ENCODE measurements at places on chromosomes 2 and 18. TPM values are rescaled to one million over a fixed set of nuclear protein-coding genes. Genes with fewer than 3 reads are reported as not detected.

- DNase-seq, result no peak
Measured at GRCh38 chr2:47483191-47483590, 80.2 kb downstream of the MSH2 start.

SLC23A3 gene
- 1.7 TPM for total RNA-seq

GRCh38 chr2:55092439-55092838, 42.2 kb upstream of the RTN4 start:
- DNase-seq, result no peak

IGFBP2 gene
- 183 TPM for total RNA-seq

ACADL gene
- total RNA-seq, result 0.07 TPM

AQP12B gene
- total RNA-seq, result not detected

GRCh38 chr2:240136013-240136670, at the start of gene COPS9:
TSS of gene COPS9 (minus strand) at chr2:240136305. CDS start at chr2:240136284, 21 bp downstream.
- DNase-seq, result peak; percentile 80

GRCh38 chr18:52617931-52618330, 277.9 kb downstream of the DCC start:
- DNase-seq, result peak; percentile 68

RBM44 gene
- total RNA-seq, result 0.51 TPM

CD28 gene
- not detected for total RNA-seq

LOXL3 gene
- total RNA-seq, result 12.4 TPM

DNA sequence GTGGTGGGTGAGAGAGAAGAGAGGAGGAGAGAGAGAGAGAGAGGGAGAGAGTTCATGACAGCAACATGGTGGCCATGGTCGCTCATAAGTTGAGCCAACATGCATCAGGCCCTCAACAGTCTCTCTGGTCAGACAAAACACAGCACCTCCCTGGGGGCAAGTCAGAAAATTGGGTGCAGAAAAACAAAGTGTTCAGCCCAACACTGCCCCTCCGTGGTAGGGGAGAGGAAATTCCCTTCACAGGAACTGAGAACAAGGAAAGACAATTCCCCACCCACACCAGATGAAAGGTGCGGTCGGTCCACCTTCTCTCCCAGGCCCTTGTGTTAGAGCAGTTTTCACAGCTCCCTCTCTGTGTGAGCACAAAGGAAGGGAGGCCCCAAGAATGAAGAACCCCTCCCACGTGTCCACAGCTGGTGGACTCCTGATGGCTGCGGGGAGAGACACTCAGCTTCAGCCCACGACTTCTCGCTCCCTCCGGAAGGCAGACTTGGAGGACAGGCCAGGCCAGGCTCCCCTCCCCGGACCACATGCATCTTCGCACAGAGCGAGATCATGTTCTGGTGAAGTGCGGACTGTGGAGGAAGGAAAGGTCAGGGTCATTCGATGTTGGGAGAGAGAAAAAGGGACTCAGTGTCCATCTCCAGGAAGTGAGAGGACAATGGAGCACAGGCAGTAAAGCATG, 181.7 kb downstream of the ANAPC1 start:
- DNase-seq, result peak; percentile 69

DNA sequence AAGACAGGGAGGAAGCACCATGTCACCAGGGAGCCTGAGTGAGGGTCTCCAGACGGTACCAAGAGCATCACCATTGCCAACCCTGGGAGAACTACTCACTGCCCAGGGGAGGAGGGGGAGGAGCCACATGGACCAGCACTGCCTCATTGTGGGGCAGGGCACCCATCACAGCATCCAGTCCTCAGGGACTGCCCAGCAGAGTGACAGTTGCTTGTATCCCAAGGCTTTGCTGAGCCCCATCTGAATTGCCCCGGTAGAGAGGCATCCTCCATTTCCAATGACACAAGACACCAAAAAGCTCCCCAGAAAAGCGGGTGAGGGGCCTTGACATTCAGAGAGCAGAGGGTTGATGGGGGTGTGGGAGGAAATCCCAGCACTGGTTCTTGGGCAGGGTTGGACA, 6.8 kb upstream of the CIB4 start:
- DNase-seq, result no peak

GRCh38 chr18:51168960-51169662, 28.4 kb downstream of the MEX3C start:
- no peak for DNase-seq

DNA sequence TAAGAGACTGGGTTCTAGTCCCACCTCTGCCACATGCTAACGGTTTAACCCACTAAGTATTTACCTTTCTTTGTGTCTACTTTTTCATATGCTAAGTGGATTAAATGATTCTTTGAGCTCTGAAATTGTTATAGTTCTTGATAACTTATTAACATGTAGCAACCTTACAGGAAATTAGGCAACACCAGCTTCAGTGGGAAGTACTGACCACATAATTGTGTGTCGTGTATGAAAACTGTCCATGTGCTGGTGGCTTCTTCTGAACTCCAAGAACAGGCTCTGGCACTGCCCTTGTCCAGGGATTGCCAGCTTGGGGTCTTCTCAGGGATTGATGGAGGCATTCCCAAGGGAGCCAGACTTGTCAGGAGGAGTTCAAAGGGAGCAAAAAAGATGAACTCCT, 427.7 kb downstream of the TGIF1 start:
- DNase-seq, result no peak

- DNase-seq, result no peak
Measured at GRCh38 chr2:226728996-226729395, 70.6 kb downstream of the IRS1 start.

- no peak for DNase-seq
Measured at GRCh38 chr2:48583961-48584360, 33.7 kb upstream of the GTF2A1L start.

DNA sequence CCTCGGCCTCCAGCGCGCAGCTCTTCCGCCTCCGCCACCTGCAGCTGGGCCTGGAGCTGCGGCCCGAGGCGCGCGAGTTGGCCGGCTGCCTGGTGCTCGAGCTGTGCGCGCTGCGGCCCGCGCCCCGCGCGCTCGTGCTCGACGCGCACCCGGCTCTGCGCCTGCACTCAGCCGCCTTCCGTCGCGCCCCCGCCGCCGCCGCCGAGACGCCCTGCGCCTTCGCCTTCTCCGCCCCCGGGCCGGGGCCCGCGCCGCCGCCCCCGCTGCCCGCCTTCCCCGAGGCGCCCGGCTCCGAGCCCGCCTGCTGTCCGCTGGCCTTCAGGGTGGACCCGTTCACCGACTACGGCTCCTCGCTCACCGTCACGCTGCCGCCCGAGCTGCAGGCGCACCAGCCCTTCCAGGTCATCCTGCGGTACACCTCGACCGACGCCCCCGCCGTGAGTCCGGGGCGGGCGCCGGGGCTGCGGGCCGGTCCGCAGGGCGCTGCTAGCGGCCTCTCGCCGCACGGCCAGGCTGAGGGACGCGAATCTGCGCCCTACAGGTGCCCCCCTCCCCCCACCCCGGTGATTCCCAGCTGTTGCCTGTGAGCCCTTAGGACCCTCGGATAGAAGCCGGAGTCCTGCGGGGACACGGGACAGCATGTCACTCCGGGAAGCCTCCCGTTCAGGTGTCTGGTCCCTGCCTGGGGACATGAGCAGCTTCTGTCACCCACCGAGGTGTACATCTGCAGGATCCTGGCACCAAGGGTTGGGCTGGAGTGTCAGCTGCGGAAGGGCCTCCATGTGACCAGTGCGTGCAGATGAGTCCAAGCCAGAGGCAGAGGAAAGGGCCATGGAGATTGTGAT, 616 bp downstream of the RNPEPL1 start:
- DNase-seq, result peak; percentile 66

GALR1 gene
- not detected for total RNA-seq

DNA sequence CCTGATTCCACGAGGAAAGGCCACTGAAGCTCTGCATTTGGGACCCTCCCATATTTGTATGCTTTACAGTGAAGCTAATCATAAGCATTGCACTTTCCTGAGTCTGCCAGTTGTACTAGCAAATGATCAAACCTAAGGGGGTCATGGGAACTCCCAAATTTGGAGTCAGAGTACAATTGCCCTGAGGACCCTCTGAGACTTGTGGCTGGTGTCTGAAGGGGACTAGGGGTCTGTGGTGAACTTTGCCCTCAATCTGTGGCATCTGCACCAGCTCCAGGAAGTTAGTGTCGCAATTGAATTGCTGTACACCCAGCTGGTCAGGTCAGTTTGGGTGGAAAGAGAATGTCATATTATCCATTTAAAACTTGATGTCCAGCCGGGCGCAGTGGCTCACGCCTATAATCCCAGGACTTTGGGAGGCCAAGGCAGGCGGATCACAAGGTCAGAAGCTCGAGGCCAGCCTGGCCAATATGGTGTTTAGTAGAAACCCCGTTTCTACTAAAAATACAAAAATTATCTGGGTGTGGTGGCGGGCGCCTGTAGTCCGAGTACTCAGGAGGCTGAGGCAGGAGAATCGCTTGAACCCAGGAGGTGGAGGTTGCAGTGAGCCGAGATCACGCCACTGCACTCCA, 18.1 kb downstream of the SOWAHC start:
- no peak for DNase-seq

- DNase-seq, result no peak
Measured at GRCh38 chr2:119650846-119651370, 28.1 kb upstream of the TMEM177 start.

- no peak for DNase-seq
Measured at GRCh38 chr18:37260367-37261093, 305.1 kb downstream of the CELF4 start.

CLHC1 gene
- total RNA-seq, result 1.8 TPM

DSC3 gene
- total RNA-seq, result 11.1 TPM

DNA sequence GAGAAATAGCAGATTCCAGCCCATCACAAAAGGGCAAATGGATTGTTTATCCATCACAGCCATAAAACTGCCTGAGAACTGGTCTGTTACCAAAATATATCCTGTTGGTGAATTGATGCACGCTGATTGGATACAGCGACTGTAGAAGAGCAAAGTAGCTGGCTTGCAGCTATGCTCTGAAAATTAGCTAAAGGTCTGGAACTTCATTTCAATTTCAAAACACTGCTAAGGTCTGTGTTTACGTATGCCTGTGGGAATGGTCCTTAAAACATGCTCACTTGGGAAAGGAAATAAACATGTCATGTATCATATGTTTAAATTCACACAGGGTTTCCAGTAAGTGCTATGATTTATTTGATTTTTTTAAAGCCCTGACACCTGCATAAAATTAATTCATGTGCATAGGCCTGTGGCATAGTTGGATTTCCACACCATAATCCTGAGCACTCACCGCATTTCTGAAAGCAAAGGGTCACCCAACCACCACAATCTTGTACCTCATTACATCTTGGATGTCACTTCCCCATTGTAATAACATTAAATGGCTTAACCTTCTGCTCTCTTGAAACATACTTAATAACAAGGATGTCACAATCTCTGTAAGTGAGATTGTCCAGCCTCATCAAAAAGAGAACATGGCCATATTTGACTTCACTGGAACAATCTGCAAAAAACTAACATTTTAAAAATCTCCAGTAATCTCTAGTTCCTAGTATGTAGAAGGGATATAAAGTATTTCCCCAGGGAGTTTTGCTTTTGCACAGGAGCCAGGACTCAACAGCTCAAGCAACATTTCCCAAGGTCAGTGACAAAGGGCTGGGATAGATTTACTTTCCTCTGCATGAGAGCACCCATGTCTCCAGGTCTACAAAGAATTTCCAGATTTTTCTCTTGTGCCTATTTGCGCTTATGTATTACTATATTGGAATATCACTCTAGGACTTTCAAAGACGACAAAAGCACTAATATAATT, 109.8 kb downstream of the FARSB start:
- DNase-seq, result no peak

DNA sequence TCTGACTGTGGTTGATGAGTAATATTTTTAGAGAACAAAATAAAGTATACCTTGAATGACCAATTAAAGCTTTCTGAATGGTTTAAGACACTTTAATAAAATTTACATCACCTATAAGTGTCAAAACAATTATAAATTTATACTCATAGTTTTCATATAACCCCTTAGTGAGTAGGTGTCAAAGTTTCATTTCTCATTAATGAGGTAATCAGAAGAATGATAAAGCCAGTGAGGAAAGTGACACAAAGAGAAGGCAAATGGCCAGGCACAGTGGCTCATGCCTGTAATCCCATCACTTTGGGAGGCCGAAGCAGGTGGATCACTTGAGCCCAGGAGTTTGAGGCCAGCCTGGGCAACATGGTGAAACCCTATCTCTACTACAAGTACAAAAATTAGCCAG, 60.8 kb upstream of the CTLA4 start:
- DNase-seq, result no peak

DNA sequence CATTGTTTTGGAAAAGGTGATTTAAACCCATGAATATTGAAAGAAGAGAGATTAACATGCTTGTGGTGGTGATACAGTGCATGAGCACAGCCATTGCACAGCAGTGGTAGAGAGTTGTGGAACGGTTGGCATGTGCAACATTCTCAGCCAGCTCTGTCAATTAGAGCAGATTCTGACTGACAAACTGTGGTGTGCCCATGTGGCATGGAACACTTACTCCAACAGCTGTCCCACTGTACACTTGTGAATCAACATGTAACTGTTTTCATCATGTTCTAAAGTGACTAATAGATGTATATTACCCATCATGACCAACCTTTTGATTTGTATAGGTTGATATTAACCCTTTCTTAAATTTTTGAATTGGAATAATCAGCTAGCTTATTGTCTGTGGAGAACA, 55.6 kb downstream of the PKP4 start:
- DNase-seq, result no peak

GRCh38 chr2:113213061-113213930, 39.5 kb downstream of the PSD4 start:
- no peak for DNase-seq

DNA sequence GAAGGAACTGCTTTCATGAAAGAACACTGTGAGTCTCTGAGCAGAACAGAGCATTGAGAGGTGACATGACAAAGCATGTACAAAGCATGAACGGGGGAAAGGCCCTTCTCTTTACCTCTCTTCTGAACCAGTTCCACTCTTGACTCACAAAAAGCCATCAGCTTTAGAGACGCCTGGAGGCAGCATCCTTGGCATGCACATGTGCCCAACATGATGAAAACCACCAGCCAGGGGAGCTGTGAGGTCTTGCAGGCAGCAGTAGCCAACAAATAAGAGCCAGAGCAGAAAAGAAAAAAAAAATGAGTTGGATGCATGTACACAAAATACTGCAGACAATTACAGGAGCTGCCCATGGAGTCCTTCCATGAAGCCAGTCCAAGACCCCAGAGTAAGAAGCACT, 95.5 kb upstream of the AGAP1 start:
- DNase-seq, result no peak

DNA sequence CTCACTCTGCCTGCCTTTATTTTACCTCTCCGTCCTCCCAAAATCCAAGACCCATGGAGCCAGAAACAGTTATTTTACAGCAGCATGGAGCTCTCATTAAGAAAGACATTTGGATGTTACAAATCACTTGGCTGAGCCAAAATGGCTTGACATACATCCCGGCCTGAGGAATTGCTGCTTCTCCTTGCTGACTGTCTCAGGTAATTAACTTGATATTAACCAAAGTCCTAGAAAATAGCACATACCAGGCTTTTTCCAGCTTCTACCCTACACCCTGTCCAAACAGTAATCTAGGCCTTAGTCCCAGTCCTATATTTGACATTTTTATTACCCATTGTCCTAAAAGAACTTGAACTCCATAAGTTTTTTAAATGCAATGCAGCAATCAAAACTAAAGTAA, 205.0 kb downstream of the TMX3 start:
- DNase-seq, result no peak

- DNase-seq, result peak; percentile 6
Measured at GRCh38 chr2:159214325-159214865, 72.1 kb downstream of the WDSUB1 start.

GRCh38 chr2:118632921-118633320, 214.5 kb downstream of the EN1 start:
- no peak for DNase-seq

Measured in PC-3 (cell line).